ENCODE measurements at places on chromosomes 16 and 17.

DNA sequence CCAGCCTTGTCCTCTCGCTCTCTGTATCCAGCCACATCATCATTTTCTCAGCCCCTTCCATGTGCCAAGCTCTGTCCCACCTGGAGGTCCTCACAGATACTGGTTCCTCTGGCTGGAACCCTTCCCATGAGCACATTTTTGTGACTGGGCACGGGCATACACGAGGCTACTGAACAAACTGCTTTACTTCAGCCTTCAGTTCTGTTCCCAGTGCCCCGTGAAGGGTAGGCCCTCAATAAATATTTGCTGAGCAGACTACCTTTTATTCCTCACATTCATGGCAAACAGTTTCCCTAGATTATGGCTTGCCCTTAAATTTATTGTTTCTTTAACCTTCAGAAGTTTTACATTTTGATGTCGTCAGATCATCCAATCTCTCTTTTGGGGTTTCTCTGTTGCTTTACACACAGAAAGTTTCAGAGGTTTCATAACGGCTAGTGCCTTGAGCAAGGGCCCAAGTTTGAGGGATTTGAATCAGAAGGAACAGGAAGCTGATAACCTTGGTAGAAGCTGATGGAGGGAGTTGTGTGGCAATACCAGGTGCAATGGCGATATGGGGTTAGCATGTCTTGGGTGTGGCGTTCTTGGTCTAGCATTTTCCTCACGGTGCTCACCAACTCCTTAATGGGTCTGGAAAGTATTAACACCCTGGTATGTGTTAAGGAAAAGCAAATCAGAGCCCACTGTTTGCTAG, 27.8 kb downstream of the TMEM92 start:
- DNase-seq: no peak

DNA sequence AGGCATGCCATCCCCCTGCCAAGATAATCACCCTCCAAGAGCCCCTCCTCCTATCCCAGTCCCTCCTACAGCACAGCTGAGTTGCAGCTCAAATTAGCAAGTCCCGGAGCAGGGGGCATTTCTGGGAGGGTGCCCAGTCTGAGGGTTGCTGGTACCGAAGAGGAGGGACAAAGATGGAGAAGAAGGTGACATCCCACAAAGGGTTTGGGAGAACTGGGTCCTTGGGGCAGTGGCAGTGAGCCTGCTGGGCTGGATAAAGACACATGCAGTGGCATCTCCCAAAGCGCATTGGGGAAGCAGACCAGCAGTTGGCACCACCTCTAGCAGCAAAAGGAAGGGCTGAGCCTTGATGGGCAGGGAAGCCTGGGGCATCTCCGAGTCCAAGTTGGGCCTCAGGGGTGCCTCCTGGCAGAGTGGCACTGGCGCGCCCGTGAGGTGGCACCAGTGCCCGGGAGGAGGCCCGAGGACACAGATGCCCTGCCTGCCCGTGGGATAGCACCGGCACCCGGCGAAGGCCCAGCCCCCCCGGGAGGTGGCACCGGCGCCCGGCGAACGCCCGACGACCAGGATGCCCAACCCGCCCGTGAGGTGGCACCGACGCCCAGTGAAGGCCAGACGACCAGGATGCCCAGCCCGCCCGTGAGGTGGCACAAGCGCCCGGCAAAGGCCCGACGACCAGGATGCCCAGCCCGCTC, 622 bp downstream of the TOM1L2 start:
- no peak for DNase-seq

DNA sequence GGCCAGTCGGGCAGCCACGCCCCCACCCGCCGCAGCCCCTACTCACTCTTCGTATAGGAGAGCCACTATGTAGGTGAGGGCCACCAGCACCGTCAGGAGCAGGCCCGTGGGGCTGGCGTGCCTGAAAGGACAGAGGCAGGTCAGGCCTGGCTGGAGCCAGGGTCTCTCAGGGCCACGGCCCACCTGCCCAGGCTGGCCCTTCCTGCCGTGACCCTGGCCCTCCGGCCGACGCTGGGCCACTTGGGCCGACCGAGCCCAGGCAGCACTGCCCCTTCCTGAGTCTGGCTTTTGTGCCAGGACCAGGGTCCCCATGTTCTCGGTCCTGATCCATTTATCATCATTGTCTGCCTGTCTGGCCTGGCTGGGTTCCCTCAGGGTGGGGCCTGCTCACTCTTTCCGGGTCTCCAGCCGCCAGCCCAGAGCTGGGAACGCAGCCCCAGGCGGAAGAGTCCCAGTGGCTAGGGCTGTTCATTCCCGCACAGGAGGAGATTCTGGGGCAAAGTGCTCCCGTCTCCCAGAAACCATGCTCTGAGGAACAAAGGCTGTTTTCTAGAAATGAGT, 10.1 kb upstream of the RASD1 start:
- DNase-seq: no peak

GRCh38 chr17:48429156-48429555, 858 bp downstream of the SKAP1 start:
- DNase-seq: no peak

DNA sequence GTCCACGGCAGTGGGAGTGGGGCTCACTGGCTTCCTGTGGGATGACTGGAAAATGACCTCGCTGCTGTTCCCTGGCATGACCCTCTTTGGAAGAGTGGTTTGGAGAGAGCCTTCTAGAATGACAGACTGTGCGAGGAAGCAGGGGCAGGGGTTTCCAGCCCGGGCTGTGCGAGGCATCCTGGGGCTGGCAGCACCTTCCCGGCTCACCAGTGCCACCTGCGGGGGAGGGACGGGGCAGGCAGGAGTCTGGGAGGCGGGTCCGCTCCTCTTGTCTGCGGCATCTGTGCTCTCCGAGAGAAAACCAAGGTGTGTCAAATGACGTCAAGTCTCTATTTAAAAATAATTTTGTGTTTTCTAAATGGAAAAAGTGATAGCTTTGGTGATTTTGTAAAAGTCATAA, 7.8 kb upstream of the RNF213 start:
- peak; percentile 80 for DNase-seq
